ENCODE measurements at places on chromosomes 1 and 21.

DNA sequence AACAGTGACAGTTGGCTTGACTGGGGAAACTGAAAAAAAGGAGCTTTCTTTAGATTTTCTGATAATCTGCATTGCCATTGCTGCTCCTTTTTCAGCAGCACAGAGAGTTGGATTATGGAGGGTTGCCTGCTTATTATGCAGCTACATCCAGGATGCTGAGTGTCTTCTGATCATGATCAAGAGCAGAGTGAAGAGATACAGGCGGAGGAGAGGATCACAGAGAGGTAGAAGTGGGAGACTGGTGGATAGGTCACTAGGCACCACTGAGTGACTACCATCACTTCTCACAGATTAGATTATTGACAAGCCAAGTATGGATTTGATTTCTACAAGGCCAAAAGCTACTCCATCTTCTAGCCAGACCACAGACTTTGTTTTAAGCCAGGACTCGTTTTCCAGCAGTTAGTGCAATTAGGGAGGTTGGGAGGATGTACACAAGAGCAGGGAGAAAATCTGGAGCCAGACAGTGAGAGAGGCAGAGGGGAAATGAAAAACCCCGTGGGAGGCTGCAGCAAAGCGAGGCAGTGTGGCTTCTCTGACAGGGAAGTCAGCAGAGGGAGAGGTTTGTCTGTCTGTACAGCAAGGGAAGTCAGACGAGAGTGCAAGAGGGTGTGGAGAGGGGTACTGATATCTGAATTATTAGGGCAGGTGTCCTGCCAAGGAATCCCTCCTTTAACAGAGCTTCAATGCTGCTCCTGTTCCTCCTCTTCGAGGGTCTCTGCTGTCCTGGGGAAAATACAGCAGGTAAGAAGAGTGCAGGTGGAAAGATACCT, at the start of gene CD1E:
TSS of gene CD1E (plus strand) at position 592 of the 773 bp plus-strand sequence. CDS start at position 687, 95 bp downstream.
- no peak for DNase-seq

GRCh38 chr1:212749821-212750535, 41.6 kb downstream of the NSL1 start:
- no peak for DNase-seq

GRCh38 chr21:29295066-29295650, 3.6 kb upstream of the BACH1 start:
- DNase-seq = no peak

DNA sequence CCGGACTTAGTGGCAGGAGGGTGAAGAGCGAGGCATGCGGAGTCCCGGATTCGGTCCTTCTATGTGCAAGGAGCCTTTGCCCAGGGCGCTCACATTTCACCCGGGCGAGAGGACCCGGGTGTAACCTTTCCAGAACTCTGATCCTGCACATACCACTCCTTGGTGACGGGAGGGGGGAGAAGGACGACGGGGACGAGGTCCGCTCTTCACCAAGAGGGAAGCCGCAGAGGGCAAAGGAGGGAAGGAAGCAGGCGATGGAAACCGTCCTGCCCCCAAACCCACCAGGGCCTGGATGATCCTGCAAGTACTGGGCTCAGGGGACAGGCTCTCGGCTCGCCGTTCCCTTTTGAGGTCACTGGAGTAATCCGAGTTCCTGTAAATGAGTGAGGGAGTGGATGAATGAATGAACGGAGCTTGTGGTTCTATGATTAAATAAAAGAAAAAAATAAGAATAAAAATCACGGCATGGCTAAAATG, 993 bp downstream of the SYPL2 start:
- no peak for DNase-seq

DNA sequence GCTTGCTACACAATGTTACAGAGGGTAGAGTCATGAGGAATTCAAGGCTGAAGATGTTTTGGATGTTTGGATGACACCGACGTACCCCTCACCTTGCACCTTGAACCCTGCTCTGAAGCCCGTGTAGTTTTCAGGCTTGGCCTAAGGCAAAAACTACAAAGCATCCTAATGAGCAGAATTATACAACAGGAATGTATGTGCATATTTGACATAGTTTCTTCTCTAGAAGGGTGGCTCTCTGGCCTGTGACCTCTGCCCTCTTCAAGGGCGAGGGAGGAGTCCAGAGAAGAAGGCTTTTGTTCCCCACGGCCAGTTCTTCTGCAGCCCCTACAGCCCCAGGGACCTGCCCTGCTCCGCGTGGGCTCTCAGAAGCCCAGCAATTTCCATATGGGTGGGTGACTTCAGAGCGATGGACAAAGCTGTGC, 43.3 kb downstream of the L1TD1 start:
- no peak for DNase-seq

- DNase-seq = no peak
Measured at GRCh38 chr1:50877641-50878040, 82.4 kb downstream of the FAF1 start.

DNA sequence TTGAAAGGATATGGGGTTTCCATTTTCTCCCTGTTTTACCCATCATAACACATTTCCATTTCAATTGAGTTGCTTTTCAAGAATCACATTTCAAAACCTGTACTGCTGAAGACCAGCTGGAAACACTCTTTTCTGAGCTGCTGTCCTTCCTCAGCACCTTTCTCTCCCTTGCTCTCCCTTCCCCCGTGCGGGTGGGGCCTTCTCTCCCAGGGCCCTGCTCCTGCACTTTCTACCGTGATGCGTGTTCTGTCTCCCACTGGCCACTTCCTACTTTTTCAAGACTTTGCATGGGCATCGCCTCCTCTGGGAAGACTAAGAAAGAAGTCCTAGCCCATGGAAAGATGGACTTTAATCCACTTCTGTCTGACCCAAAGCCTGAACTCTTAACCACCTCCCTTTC, 390.4 kb downstream of the PTPRU start:
- DNase-seq = no peak

DNA sequence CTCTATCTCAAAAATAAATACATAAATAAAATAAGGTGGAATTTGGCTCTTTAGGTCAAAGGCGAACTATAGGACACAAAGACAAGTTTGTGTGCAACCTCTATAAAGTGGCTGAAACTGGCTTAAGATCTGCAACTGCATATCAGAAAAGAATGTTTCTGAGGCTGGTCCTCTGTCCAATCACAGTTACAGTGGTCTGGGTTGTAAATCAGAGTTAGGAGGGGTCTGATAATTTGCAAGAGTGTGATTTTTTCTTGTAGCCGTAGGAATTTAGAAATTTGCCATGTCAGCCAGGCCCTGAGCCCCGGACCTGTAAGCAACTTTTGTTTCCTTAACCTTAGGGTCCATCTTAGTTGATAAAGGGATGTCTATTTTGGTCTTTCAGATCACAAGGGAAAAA, 27.8 kb downstream of the CMPK1 start:
- DNase-seq = no peak

DNA sequence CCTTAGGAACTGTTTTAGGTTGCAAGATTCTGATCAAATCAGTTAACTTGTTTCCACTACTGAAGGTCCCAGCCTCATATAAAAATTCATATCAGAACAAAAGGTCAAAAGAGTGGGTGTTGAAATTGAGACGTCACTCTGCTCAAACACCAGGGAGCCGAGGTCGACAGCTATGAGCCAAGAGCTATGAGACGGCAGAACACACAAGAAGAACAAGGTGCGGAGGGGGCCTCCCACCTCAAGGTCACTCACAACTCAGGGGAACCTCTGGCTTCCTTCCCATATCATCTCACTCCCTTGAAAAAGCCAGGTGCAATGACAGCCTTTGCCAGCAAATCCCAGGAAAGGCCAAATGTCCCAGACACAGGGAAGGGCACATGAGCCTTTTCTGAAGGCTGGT, 749 bp downstream of the SEC16B start:
- no peak for DNase-seq

DNA sequence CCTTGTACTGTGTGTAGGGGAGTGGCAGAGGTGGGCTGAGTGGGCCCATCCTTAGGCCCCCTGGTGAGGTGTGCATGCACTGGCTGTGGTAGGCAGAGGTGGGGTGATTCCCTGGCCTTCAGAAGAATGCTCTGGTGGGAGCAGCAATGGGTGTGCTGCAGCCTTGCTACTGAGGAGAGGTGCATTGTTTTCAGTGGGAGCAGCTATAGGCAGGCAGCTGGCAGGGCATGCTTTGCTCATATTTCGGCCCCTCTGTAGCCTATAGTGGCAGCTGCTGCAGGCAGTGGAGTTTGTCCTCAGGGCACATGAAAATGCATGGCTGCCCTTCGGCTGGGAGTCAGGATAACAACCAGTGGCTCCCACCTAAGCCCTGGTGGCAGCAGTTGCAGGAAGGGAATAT, 10.1 kb upstream of the KCTD3 start:
- DNase-seq = no peak

DNA sequence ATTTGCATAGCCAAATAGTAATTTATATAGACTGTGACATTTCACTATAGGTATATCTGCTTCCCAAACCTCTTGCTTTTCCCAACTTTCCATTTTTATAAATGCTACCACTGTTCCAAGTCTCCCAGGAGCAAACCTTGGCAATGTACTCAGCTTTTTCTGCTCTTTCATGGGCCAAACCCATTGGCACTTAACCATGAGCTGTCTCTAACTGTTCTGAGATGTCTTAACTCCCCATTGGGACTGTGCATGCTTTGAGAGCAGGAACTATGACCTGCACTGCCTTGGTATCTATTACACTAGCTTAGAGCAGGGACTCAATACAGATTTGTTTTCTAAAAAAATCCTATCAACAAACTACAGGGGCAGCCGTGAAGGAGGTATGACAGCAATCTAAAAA, 22.5 kb upstream of the KHDRBS1 start:
- no peak for DNase-seq

- DNase-seq = no peak
Measured at GRCh38 chr1:207999274-207999915, 88.5 kb upstream of the CD34 start.

DNA sequence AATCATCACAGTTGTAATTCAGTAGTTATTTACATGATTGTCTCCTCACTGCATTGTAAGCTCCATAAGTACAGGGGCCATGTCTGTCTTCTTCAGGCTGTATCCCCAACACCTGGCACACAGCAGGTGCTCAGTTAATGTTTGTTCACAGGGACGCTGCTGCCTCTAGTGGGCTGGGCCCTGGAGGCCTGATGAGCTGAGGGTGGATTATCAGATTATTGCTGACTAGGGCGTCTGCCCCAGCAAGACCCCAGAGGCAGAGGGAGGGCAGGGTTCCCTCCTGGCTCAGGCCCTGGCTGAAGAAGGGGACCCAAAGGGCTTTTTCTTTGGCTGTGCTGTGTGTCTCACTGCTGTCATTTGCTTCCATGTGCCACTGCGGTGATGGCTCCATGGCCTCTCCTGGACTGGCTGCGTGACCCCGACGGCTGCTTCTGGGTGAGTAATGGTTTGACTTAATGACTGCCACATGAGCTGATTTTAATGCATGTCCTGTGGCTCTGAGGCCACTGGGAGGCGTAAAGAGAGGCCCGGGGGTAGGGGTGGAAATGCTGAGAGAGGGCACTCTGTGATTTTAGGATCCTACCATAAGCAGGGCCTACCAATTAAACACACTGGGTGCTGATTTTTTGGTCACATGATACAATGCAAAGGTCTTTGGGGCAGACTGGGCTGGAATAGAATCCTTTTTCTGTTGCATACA, 20.8 kb upstream of the EPB41 start:
- DNase-seq = no peak

- DNase-seq = no peak
Measured at GRCh38 chr1:89670711-89671110, 37.8 kb downstream of the LRRC8C start.

- DNase-seq = no peak
Measured at GRCh38 chr1:7497107-7497637, 273.9 kb upstream of the VAMP3 start.

DNA sequence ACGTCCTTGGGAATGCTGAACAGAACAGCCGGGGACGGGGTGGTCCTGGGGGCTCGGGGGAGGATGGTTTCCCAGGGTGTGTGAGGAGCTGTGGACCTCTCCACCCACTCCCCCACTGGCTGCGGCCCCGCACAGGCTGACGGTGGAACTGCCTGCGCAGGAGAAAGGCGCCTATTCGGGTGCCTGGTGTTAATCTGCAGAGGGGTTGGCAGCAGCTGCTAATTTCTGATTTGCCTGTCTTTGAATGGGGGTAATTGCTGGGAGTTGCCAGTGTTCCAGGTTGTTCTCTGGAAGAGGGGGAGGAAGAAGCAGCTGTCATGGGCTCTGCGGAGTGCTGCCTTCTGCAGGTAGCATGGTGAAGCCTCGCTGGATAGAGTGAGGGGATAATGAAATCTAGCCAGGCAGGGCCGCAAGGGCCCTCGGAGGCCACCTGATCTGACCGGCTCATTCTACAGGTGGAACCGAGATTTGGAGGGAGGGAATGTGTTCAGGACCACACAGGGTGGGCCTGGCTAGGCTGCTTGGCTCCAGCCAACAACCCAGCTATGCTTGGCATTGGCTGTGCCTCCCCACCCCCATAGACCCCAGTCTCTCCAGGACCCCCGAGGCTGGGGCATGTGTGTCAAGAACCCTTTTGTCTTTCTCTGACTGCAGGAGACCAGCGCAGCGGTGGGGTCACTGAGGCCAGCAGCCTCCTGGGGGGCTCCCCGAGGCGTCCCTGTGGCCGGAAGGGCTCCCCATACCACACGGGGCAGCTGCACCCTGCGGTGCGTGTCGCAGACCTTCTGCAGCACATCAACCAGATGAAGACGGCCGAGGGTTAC, 67.1 kb downstream of the PTPRU start:
- DNase-seq = no peak

- DNase-seq = no peak
Measured at GRCh38 chr1:46400421-46400820, 6.3 kb downstream of the FAAH start.

DNA sequence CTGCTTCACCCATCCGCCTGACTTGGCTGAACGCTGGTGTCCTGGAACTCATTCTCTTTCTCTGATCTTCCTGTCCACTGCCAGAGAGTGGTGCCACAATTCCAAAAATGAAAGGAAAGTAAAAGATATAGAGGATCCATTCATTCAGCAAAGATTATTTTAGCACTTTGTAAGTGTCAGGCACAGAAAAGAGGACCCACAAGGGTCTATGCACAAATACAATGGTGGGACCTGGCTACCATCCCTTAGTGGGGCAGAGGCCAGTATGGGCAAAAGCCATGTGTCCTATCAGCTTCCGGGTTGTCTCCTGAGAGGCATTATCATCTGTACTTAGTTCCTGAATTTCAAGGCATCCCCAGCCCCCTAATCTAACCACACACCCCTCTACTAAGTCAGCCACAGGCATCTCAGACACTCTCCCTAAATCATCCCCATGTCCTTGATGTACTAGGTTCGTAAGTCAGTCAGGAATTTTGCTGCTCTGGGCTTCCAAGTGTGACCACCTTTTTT, 19.0 kb downstream of the SSR2 start:
- DNase-seq = no peak
